ENCODE measurements at places on chromosomes 2 and 18.

DNA sequence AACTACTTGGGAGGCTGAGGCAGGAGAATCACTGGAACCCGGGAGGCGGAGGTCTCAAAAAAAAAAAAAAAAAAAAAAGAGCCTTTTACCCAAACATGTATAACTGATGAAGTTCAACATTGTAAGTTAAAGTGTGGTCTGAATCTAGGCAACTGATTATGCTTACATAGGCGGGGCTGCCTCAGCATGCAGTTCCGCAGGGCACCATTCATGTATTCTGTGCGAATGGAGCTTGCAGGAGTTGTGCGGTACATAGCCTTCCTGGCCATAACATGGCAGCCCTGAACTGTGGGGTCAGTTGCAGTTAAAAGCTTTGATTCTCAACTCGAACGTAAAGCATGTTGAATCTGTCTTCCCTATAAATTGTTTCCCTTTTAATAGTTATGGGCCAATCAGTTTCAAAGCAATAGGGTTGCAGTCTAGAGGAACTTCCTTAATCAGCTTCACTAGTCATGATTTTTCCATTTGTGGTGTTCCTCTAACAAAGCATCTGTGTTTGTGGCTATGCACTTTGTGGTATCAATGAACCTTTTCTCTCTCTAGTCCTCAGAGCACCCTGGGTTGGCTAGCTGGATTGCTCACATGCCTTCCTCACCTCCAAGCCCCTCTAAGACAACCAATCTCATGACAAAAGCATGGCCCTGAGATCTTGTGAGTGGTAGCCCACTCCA, 30.6 kb upstream of the CEP68 start:
- no peak for DNase-seq

DNA sequence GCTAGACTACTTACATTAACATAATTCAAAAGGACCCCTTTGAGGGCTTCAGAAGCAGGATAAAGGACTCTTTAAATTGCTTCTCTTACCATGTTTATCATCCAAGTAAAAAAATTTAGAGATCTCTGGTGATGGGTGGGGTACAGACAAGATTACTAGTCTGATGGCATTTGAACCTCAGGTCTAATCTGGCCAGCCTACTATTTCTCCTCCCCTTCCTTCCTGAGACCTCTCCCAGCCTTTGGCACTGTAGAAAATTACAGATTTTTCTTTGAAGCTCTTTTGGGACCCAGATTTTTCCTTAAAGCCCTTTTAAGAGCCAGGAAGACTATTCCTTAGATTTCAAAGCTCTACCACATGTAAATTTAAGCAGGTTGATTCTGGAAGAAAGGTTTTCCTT, 28.9 kb downstream of the GCA start:
- no peak for DNase-seq

DNA sequence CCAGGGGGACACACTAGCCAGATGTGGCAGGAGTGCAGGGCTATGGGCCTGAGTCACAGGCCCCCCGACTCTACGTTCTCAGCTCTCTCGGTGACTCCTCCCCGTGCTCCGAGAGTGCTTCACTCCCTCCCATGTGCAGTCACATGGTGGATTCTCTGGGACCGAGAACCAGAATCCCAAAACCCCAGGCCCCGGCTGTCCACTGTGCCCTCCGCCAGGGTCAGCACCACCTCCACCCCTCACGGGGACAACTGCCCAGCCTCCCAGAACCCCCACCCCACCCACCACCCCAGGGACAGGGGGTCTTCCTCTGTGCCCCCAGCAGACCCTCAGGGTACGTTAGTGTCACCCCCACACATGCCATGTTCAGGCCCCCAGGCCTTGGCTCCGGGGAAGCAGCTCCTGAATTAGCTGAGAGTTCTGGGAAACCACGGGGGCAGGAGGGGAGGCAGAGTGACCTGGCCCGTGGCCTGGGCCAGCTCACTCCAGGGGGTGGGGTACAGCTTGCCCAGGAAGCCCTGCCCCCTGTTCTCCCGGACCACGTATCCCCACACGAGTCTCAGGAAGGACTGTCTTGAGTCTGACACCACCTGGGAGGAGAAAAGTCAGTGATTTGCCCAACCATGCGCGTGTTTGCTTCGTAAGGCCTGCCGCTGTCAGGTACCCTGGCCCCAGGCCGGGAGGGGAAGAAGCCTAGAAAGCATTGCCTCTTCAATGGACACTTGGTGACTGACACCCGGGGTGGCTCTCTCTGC, 4.4 kb downstream of the RAMP1 start:
- no peak for DNase-seq

DNA sequence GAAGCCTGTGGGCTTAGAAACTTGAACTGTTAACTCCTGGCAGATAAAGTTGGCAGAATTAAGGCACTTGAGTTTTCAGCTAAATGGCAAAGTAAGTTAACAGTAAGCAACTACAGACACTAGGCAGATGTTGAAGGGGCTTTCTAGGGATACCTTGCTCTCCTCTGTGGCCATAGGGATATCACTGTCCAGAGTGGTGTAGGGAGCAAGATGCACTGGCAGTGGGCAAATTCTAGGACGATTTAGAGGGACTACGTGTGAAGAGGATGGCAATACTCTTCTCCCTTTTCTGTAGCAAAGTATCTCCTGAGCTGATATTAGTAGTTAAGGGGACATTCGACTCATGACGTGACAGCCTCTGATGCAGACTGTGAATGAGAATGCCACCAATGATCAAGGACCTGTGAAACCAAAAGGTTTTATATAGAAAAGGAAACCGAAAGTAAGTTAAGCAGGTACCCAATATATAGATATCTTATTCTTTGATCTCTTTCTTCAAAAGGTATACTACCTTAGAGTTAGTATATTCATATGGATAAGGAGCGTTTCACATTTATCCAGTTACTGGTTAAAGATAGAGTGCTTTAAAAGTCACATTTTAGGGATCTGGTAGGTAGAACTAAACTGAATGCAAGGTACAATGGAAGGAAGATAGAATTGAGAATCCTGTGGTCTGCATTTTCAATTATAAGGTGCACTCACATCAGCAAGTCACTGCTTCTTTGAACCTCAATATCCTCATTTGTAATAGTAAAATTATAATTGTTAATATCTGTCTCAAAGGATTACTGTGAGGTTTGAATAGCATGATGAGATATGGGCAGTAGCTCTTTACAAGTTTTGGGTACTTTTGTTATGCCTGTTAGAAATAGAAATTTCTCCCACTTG, 106.4 kb downstream of the KCNH7 start:
- no peak for DNase-seq

DNA sequence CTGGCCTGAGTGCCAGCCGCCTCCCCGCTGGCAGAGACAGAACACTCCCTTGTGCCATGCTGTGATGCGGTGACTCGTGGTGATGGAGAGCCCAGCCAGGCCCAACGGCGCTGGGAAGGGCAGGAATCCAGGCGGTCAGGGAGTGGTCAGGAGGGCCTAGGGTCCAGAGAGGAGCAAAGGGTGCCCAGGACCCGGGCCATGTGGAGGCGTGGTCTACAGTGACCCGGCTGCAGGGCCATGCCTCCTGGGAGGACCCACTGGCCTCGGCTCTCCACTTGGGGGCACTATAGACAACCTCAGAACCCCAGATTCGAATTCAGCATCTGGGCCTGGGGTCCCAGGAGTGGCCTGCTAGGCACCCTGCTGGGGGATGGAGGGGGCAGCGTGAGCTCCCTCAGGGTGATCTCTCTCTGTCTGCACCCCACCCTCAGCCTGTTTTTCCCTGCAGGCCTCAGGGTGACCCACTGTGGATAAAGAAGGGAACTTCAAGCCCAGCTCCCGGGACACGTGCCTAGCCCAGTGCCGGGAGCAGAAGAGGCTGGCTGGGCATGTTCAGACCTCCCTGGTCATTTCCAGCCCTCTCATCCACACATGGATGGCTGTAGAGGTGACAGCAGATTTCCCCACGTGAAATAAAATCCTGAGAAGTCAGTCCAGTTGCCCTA, 13.0 kb downstream of the AMER3 start:
- DNase-seq: no peak

DNA sequence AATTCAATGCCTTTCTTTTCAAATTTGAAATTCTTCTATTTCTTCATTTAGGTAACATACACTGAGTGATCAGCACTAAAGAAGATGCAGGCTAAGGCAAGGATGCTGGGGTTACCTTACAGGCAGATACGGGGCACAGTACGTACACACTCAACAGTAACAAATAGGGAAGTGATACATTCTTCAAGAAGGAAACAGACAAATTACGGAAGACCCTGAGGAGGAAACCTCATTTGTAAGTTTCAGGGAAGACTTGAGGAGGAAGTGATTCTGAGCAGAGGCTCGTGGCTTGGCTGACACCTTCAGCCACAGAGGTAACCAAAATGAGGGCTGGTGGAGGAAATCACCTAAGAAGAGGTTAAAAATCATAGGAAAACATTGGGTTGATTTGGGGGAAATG, 1108.3 kb upstream of the KLHL29 start:
- no peak for DNase-seq

DNA sequence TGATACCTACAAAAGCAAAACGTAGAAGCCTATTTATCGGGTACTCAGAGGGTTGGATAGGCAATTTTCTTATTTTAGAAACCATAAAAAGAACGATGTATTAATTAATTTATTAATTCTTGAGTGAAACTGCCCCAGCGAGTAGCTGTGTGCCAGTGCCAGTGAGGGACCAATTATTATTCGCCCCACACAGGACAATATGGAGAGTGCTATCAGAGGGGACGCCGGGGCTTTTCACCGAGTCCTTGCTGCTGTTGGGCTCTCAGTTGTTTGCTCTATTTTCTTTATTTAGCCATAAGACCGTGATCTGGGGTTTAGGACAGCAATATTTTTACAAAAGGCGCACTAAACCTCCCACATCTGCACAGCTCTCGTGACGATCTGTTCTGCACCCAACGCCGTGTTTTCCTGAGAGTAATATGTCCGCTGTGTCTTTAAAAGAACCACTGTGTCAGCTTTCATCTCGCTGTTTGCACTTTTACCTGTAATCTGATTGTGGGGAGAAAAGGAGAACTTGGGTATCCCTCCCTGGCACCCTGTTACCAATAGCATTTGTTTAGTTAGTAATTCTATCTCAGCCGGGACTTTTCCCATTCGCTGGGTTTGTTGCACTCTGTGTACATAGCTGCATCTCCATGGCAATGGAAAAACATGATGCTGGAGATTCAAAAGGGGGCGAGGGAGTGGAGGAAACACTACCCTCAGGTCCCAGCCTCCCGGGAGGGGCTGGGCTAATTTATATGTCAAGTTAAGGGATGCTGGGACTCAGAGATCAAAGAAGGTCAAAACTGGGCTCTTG, 30.1 kb upstream of the ZNF516 start:
- no peak for DNase-seq

DNA sequence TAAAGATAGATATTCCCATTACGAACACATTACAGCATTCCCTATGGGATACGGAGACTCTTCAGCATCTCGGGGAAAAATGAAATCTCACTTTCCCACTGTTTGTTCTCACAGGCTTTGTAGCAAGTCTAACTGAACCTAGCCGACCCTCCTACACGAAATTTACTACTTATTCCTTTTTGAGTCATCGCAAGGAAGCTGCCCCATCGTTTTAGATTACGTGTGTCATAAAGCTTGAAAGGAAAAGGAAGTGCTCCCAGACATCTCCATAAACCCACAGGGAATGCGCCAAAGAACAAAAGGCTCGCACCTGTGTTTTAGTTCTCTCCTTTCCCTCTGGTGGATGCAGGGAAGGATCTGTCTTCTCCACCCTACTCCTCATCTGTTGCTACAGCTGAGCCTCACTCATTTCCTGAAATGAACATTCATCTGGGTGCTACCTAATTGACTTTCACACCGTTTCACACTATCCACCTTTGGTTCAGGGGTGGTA, 76.2 kb upstream of the STK39 start:
- no peak for DNase-seq

DNA sequence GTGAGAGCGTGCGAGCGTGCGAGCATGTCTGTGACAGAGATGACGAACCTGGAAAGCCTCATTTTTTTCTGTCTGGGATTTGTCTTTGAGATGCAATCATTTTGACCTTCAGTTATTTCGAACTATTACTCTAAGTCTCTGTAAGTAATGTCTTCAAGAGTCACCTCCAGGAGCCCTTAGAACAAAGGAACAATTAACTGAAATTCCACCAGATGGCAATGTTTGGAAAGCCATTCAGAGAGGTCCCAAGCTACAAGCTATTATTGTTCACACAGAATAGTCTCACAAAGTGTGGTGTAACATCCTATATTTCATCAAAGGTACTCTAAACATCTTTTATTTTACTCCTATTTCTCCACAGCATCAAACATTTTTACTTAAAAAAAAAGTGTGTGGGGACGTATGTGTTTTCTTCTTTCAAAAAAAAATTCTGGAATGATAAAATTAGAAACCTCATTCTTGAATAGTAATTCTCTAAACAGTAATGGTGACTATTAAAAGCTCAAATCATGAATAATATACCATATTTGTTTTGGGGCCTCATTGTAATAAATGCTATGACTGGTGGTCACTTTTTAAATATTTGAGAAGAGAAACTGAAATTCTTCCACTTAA, 35.1 kb upstream of the MAPRE2 start:
- DNase-seq: peak; percentile 9

- no peak for DNase-seq
These were observed 6.9 kb upstream of the PTPN2 start for GRCh38 chr18:12890964-12891363.
